ENCODE measurements at places on chromosomes 4 and X. TPM values are rescaled to one million over a fixed set of nuclear protein-coding genes. Genes with fewer than 3 reads are reported as not detected.

DNA sequence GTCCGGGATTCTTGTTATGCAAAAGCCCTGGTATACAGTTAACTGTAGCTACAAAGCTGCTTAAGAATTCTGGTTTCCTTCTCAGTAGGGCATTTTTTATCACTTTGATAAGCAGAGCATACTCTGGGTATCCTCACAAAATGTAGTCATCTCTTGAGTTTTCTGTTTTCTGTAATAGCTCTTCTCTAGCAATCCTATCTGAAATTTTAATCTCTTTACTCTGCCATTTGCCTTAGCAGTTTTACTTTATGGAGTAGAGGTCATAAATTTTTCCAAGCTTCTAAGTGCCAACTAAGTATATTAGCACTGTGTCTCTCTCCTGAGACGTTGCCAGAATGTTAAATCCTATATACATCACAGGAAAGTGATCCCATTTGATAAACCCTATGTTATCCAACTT lies 28.0 kb upstream of the BANK1 start:
- H3K27me3 ChIP-seq, result no peaks in the 10 kb centered on the region
- H3K4me3 ChIP-seq, result no peak overlapping the region
- H3K27ac ChIP-seq, result no peak overlapping the region

DNA sequence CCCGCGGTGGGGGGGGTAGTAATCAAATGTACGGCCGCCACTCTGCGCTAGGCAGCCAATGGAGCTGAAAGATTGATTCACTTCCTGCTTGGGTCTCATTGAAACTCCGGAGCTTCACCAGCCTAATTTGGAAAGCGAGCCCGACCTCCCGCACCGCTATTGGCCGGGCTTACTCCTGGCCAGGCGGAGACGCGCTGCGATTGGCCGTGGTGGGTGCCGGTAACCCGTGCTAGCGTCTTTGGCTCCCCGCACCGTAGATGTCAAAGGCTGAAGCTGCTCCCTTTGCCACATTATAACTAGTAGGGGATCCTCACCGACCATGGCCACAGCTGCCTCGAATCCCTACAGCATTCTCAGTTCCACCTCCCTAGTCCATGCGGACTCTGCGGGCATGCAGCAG lies at the start of gene POU3F4:
Gene POU3F4, plus strand, starts transcription at position 285 of the 400 bp plus-strand sequence. Its CDS starts 35 bp downstream, at position 320.
- no peaks in the 10 kb centered on the region for H3K36me3 ChIP-seq
- no peak within 1 kb of the TSS for H3K4me3 ChIP-seq

Gene TMPRSS11F
- not detected for total RNA-seq

Gene SYTL5
- 0.10 TPM for total RNA-seq

- H3K4me3 ChIP-seq, result no peak overlapping the region
- H3K4me1 ChIP-seq, result no peaks in the 10 kb centered on the region
- no peaks in the 10 kb centered on the region for H3K27me3 ChIP-seq
- no peak overlapping the region for H3K27ac ChIP-seq
Observed at GRCh38 chr4:117093571-117093970, 8.2 kb upstream of the TRAM1L1 start.

DNA sequence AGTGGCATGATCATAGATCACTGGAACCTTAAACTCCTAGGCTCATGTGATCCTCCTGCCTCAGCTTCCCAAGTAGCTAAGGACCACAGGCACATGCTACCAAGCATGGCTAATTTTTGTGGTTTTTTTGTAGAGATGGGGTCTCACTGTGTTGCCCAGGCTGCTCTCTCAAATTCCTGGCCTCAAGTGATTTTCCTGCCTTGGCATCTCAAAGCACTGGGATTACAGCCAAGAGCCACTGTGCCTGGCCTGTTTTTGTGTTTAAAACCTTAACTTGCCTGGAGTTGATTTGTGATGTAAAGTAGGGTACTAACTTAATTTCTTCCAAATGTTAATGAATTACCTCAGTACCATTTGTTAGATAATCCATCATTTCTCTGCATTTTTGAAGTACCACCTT lies 22.3 kb downstream of the DLG3 start:
- no peak overlapping the region for H3K27ac ChIP-seq
- no peaks in the 10 kb centered on the region for H3K27me3 ChIP-seq
- no peak overlapping the region for H3K4me3 ChIP-seq
- DNase-seq, result no peak
- H3K4me1 ChIP-seq, result no peaks in the 10 kb centered on the region

Gene NLRP2B
- not detected for total RNA-seq

DNA sequence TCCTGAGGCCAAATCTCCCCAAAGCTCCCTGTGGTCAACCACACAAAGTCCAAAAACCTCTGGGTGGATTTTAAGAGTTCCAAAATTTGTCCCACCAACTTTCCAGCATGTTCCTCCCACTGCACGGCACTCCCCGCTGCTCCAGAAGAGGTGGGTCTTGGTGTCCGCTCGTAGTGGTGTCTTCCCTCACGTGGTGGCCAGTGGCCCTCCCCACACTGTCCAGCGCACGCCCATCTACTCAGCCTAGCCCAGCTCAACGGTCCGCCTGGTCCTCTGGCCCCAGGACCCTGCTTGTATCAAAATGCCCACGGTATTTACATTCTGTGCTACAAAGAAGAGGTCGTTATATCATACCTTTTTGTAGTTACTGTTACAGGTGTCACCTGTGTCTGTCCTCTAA lies 83.5 kb downstream of the NSUN7 start:
- no peak overlapping the region for H3K4me3 ChIP-seq

Gene SATL1
- total RNA-seq, result not detected

Gene LRAT
- total RNA-seq, result 0.57 TPM

Gene FBXW7
- total RNA-seq, result 31.3 TPM

Gene PDLIM3
- 44.1 TPM for total RNA-seq

Gene UGT2B11
- total RNA-seq, result not detected

DNA sequence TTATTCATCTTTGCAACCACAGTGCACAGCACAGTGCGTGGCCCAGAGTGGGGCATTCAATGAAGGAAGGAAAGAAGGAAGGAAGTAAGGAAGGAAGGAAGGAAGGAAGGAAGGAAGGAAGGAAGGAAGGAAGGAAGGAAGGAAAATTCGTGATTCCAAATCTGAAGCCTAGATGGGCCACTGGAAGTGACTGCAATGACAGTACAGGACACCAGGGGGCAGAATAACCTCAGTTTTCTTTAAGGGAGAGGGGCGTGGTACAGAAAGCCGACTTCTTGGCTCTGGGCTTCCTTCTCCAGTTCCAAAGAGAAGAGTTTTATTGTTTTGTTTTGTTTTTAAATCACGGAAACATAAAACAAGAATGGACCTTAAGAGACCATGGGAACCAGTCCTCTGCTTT lies 47.8 kb downstream of the APLN start:
- peaks cover 3% of the 10 kb centered on the region for H3K4me1 ChIP-seq
- no peak overlapping the region for H3K4me3 ChIP-seq
- no peak overlapping the region for H3K27ac ChIP-seq
- H3K36me3 ChIP-seq, result no peaks in the 10 kb centered on the region
- no peaks in the 10 kb centered on the region for H3K27me3 ChIP-seq

DNA sequence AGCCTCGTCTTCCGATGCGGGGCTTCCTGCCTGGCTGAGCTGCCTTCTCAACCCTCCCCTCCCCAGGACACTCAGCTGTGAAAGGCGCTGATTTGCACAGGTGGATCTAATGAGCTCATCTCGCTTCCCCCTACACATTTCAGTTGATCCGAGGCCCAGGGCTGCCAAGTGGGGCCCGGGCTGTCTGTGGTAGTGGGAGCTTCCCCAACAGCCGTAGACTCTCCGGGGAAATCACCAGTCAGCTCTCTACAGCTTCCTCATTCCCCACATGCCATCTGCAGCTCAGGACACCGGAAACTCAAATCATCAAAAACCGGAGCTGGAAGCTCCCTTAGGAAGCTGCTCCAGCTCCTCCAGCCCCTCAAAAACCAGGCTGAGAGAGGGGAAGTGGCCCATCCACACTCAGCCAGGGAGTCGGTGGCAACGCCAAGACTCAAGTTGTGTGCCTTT lies 56.2 kb downstream of the SMIM20 start:
- no peak for DNase-seq
- no peaks in the 10 kb centered on the region for H3K36me3 ChIP-seq
- H3K27me3 ChIP-seq, result no peaks in the 10 kb centered on the region
- H3K4me3 ChIP-seq, result no peak overlapping the region
- H3K4me1 ChIP-seq, result peaks cover 5% of the 10 kb centered on the region

DNA sequence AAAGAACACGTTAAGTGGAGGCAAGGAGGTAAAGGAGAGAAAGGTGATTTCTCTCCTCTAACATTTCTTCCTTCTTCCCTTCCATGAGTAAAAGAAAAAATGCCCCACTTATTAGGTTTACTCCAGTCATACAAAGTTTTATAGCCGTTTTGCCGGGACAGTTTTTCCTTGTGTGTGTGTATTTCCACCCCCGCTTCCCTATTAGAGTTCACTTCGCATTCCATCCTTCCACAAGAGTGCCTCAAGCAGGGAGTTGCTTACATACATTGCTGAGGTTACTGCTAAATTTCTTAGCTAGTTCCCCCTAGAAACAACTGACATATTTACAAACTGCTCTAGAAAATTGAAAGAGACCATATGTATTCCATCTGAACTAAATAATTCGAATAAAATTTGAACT lies 45.2 kb upstream of the BMP15 start:
- H3K27ac ChIP-seq, result no peak overlapping the region
- no peaks in the 10 kb centered on the region for H3K36me3 ChIP-seq
- no peak for DNase-seq
- no peaks in the 10 kb centered on the region for H3K4me1 ChIP-seq
- H3K27me3 ChIP-seq, result no peaks in the 10 kb centered on the region

- no peaks in the 10 kb centered on the region for H3K36me3 ChIP-seq
- no peaks in the 10 kb centered on the region for H3K27me3 ChIP-seq
- no peak overlapping the region for H3K4me3 ChIP-seq
- DNase-seq, result no peak
- no peak overlapping the region for H3K27ac ChIP-seq
- H3K4me1 ChIP-seq, result peaks cover 1% of the 10 kb centered on the region
Observed at GRCh38 chr4:123747016-123747415, 350.4 kb downstream of the SPRY1 start.

Gene KIAA1210
- total RNA-seq, result 0.41 TPM

DNA sequence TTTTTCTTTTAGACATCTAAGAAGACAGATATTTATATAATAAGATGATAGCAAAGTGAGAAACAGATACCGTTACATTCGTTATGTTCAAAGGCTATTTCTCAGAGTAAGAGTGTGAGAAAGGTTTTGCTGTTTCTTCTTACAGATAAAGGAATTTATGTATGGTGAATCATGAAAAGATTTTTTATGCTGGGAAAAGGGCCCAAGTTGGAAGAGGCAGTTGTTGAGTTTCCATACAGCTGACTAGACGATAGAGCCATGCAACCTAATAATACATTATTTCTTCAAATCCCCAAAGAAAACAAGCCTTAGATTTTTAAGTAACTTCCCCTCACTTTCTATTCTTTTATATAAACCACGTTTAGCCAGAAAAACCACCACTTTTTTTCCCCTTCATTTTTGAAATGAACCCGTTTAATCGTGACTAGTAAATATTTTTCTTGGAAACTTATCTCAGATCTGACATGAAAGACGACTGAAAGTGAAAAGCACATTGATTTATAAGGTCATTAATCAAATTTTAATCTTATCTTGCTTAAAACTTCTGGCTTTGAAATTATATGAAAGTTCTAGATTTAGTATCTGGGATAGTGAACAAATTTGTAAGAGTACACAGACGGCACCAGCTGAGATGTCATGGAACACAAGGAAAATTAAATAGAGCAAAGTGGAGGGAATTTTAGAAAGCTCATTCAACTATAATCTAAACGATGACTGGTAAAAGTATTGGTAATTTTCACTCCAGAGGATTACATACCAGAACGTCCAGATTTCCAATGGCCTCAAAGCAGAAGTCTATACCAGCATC lies 10.9 kb downstream of the ADH6 start:
- H3K27me3 ChIP-seq, result no peaks in the 10 kb centered on the region
- no peak overlapping the region for H3K4me3 ChIP-seq
- peaks cover 5% of the 10 kb centered on the region for H3K4me1 ChIP-seq
- no peak for DNase-seq

DNA sequence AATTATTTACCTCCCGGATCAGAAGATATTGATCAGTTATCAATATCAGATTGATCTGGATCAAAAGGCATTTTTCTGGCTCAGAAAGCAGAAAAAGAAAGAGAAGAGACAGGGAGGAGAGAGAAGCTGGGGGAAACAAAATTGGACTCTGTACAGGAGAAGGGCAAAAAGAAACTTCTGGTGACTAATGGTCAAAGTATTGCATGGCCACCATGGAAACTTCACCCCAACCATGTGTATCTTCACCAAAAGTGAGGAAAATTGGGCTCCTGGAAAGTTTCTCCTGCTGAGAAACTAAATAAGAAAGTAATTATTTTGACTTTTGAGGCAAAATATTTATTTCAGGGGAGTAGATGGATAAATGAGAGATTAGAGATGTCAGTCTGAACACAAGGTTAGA lies 33.9 kb downstream of the RNF150 start:
- no peaks in the 10 kb centered on the region for H3K27me3 ChIP-seq
- no peaks in the 10 kb centered on the region for H3K36me3 ChIP-seq
- H3K27ac ChIP-seq, result no peak overlapping the region
- no peak overlapping the region for H3K4me3 ChIP-seq

DNA sequence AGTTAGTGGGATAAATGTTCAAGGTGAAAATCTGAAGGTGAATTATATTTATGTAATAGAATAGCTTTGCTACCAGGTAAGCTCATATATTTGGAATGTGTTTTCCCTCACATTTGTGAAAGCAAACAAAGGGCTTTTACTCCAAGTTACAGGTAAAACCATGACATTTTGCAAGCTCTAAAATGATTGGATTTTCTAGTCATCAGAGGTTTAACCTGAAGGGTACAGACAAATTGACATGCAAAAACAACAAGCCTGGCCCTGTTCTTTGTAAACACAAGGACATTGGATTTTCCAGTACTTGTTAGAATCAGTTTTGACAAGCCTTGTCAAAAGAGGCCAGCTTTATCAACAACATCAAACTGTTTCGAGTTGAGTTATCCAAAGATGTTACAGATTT lies 51.7 kb downstream of the ZFX start:
- no peaks in the 10 kb centered on the region for H3K36me3 ChIP-seq
- DNase-seq, result no peak
- H3K4me1 ChIP-seq, result peaks cover 9% of the 10 kb centered on the region
- H3K27ac ChIP-seq, result no peak overlapping the region
- H3K27me3 ChIP-seq, result no peaks in the 10 kb centered on the region

DNA sequence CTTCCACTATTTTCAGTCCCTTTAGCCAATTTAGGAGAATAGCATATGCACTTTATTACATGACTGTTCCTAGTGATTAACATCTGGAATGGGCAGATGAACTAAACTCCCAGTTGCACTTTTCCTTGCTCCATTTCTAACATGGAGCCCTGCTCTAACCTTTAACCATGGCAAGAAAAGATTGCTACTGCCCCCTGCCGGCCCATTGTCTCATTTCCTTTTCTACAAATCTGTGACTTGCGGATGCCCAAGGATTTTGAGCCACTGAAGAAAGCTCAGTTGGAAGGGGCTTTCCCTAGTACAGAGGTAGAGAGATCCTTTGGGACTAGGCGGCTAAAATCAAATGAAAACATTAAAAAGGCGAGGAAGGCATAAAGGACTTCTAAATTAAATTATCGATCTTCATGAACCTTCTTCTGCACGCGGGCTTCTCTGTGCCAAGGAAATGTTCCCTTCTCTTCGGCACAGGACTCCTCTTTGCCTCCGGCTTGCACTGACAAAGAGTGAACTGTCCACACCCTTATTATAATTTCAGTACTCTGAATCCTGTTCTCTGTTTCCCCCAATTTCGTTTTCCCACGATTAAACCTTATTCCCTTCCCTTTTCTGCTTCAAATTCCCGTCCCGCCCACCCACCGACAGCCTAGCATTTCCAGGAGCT lies 577 bp upstream of the GLRA2 start:
- H3K4me3 ChIP-seq, result no peak overlapping the region
- no peak overlapping the region for H3K27ac ChIP-seq
- DNase-seq, result peak; percentile 58
- no peaks in the 10 kb centered on the region for H3K27me3 ChIP-seq
- H3K4me1 ChIP-seq, result no peaks in the 10 kb centered on the region

Gene GRID2
- 1.4 TPM for total RNA-seq

GRCh38 chr4:165443276-165443675 lies 64.5 kb downstream of the CPE start:
- H3K4me1 ChIP-seq, result no peaks in the 10 kb centered on the region
- no peaks in the 10 kb centered on the region for H3K27me3 ChIP-seq
